ENCODE measurements at places on chromosomes 11 and 22. TPM values are rescaled to one million over a fixed set of nuclear protein-coding genes. Genes with fewer than 3 reads are reported as not detected.

DNA sequence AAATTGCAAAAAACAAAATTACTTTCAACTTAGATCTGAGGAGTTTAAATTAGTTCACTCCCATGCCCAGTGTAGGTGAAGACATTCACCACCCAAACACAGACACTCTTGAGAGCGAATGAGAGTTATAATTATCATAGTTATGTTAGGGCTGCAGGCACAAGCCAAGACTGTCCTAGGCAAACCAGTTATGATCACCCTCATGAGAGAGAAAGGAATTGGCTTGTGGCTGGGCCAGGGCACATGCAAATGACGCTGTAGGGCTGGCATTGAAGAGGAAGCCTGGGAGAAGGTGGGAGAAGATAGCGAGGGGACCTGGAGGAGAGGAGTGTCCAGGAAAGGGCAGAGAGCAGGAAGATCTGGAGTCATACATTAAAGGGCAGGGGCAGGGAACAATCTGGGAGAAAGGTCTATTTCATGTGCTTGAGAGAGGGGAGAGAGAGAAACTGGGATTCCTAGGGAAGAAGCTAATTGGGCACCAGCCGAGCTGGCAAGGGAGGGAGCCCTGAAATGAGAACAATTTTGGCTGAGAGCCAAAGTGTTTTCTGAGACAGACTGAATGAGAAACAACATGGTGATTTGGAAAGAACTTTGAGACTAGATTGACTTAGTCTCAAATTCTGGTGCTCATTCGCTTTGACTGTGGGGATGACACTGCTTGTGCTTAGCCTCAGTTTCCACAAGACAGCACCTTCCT is 279.9 kb downstream of the KIRREL3 start:
- DNase-seq: no peak
- H3K4me3 ChIP-seq: no peak overlapping the region
- no peak overlapping the region for H3K27ac ChIP-seq

Gene CYP2D6
- 0.37 TPM for total RNA-seq

GRCh38 chr22:35959121-35959800 is 69.4 kb downstream of the RBFOX2 start:
- H3K4me3 ChIP-seq: no peak overlapping the region
- H3K27me3 ChIP-seq: no peaks in the 10 kb centered on the region
- peaks cover 50% of the 10 kb centered on the region for H3K4me1 ChIP-seq
- DNase-seq: no peak
- no peak overlapping the region for H3K27ac ChIP-seq
- no peaks in the 10 kb centered on the region for H3K36me3 ChIP-seq

DNA sequence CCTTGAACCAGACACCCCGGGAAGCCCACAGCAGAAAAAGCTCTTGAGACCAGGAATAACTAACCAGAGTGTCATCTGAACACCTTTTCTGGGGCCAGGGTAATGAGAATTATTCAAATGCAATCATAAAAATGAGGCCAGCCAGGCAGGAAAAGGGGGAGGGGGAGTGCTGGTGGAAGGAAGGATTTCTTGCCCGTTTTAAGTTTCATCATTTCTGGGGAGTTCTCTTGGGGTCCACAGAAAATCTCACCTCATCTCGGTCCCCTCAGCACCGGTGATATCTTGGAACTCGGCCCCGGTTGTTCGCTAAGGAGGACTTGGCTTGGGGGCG is 495 bp upstream of the PKNOX2 start:
- H3K36me3 ChIP-seq: no peaks in the 10 kb centered on the region
- no peaks in the 10 kb centered on the region for H3K27me3 ChIP-seq
- H3K4me3 ChIP-seq: peak overlapping the region; percentile 80
- peak overlapping the region; percentile 86 for H3K27ac ChIP-seq

- no peak overlapping the region for H3K27ac ChIP-seq
- DNase-seq: no peak
- no peaks in the 10 kb centered on the region for H3K4me1 ChIP-seq
- H3K36me3 ChIP-seq: no peaks in the 10 kb centered on the region
- H3K27me3 ChIP-seq: no peaks in the 10 kb centered on the region
Measured at GRCh38 chr11:92324890-92325289, 100.3 kb downstream of the FAT3 start.

GRCh38 chr11:1876361-1877063 is 15.2 kb downstream of the PRR33 start:
- peak overlapping the region; percentile 96 for H3K27ac ChIP-seq
- H3K4me1 ChIP-seq: peaks cover 67% of the 10 kb centered on the region
- no peaks in the 10 kb centered on the region for H3K36me3 ChIP-seq
- peak overlapping the region; percentile 15 for H3K4me3 ChIP-seq

Gene IGSF22
- total RNA-seq: 1.2 TPM

GRCh38 chr22:36415415-36416168 is 27.8 kb upstream of the MYH9 start:
- H3K4me3 ChIP-seq: no peak overlapping the region
- no peak overlapping the region for H3K27ac ChIP-seq
- no peaks in the 10 kb centered on the region for H3K27me3 ChIP-seq
- DNase-seq: no peak
- H3K36me3 ChIP-seq: no peaks in the 10 kb centered on the region

Gene ST14
- total RNA-seq: 2.0 TPM

Gene SPDYC
- total RNA-seq: not detected

DNA sequence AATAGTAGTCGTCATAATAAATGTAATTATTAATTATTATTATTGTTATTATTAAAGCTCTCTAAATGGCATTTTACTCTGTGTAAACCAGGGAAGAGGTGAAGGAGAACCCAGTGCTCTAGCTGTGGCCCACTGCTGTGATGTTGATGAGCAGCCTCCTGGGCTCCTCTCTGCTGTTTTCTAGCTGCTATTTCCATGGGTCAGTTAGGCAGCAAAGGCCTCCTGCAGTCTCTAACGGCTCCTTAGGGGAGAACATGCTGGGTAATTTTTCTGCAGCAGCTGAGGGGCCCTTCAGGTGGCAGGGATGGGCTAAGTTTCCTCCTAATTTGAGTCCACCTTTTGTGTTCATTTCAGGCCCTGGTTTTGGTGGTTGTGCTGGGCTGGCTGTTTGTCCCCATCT is 24.6 kb downstream of the SLC5A1 start:
- no peak overlapping the region for H3K4me3 ChIP-seq
- no peaks in the 10 kb centered on the region for H3K27me3 ChIP-seq
- H3K27ac ChIP-seq: no peak overlapping the region
- no peak for DNase-seq
- H3K36me3 ChIP-seq: no peaks in the 10 kb centered on the region

- no peak overlapping the region for H3K4me3 ChIP-seq
- H3K27me3 ChIP-seq: no peaks in the 10 kb centered on the region
- H3K27ac ChIP-seq: no peak overlapping the region
- no peak for DNase-seq
Measured at GRCh38 chr11:122004446-122004845, 111.6 kb downstream of the BLID start.

DNA sequence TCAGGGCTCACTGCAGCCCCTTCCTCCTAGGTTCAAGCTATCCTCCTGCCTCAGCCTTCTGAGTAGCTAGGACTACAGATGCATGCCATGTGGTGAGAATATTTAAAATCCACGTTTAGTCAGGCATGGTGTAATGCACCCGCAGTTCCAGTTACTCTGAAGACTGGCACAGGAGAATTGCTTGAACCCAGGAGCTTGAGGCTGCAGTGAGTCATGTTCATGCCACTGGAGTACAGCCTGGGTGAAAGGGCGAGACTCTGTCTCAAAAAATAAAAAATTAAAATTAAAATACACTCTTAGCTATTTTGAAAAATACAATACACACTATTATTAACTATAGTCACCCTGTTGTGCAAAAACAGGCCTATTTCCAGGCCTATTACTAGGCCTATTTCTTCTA is 38.4 kb downstream of the NOX4 start:
- no peak overlapping the region for H3K4me3 ChIP-seq
- H3K36me3 ChIP-seq: no peaks in the 10 kb centered on the region
- H3K27ac ChIP-seq: no peak overlapping the region
- DNase-seq: no peak

GRCh38 chr22:24994070-24994763 is 41.7 kb downstream of the KIAA1671 start:
- no peaks in the 10 kb centered on the region for H3K36me3 ChIP-seq
- peaks cover 12% of the 10 kb centered on the region for H3K4me1 ChIP-seq
- DNase-seq: no peak
- no peaks in the 10 kb centered on the region for H3K27me3 ChIP-seq
- H3K27ac ChIP-seq: no peak overlapping the region

Gene ANGPTL5
- total RNA-seq: 1.3 TPM

DNA sequence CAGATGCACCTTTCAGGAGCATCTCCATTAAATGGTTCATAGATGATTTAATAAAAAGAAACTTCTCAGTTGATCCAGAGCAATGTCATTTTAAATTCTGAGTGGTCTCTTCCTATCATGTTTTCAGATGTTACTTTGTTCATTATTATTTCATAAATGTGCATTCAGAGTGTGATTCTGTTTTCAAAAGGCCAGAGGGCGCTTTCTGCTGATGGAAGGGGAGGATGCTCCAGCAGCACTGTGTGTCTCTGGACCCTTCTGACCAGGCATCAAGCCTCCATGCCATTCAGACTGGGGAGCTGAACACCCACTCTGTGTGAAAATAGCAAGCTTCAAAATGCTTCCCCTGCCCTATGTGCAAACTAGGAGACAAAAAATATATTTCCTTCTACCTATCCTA is 23.9 kb upstream of the CRTAM start:
- no peak overlapping the region for H3K4me3 ChIP-seq
- H3K36me3 ChIP-seq: no peaks in the 10 kb centered on the region
- DNase-seq: no peak
- peaks cover 7% of the 10 kb centered on the region for H3K4me1 ChIP-seq
- H3K27me3 ChIP-seq: no peaks in the 10 kb centered on the region

GRCh38 chr11:4983841-4984240 is 10.8 kb upstream of the OR51L1 start:
- DNase-seq: no peak
- no peaks in the 10 kb centered on the region for H3K27me3 ChIP-seq
- no peak overlapping the region for H3K4me3 ChIP-seq
- H3K36me3 ChIP-seq: no peaks in the 10 kb centered on the region
- no peaks in the 10 kb centered on the region for H3K4me1 ChIP-seq
- no peak overlapping the region for H3K27ac ChIP-seq

- H3K36me3 ChIP-seq: no peaks in the 10 kb centered on the region
- H3K27ac ChIP-seq: peak overlapping the region; percentile 93
- H3K27me3 ChIP-seq: no peaks in the 10 kb centered on the region
- H3K4me3 ChIP-seq: no peak overlapping the region
- H3K4me1 ChIP-seq: peaks cover 56% of the 10 kb centered on the region
Measured at GRCh38 chr11:33692013-33692504, 8.6 kb downstream of the C11orf91 start.
